ENCODE measurements at places on chromosomes 1 and 21. TPM values are rescaled to one million over a fixed set of nuclear protein-coding genes. Genes with fewer than 3 reads are reported as not detected.

CLDN14 gene
- total RNA-seq: not detected

FTCD gene
- 0.20 TPM for total RNA-seq

FCRL2 gene
- total RNA-seq: not detected

B3GALT2 gene
- not detected for total RNA-seq

PRR9 gene
- not detected for total RNA-seq

RAD54L gene
- 5.0 TPM for total RNA-seq

SGIP1 gene
- total RNA-seq: not detected

COQ8A gene
- total RNA-seq: 22.1 TPM

CELA2A gene
- not detected for total RNA-seq

TENT5C gene
- not detected for total RNA-seq

PLPPR4 gene
- total RNA-seq: not detected

KRTAP13-3 gene
- not detected for total RNA-seq

CYP4Z1 gene
- not detected for total RNA-seq

IQGAP3 gene
- total RNA-seq: 36.4 TPM

C1QA gene
- not detected for total RNA-seq

RXFP4 gene
- total RNA-seq: not detected

KPRP gene
- total RNA-seq: 0.25 TPM

NMNAT2 gene
- total RNA-seq: 4.7 TPM

FMO3 gene
- total RNA-seq: not detected

ERICH3 gene
- total RNA-seq: not detected

FAM72A gene
- total RNA-seq: 21.8 TPM

ANKRD35 gene
- 0.29 TPM for total RNA-seq

ITLN2 gene
- total RNA-seq: not detected

C1orf53 gene
- total RNA-seq: 10.7 TPM

METTL18 gene
- 2.8 TPM for total RNA-seq

FMN2 gene
- total RNA-seq: 5.3 TPM

LAMTOR2 gene
- total RNA-seq: 88.1 TPM

CRYAA gene
- total RNA-seq: not detected

KLHDC9 gene
- total RNA-seq: not detected

TCHHL1 gene
- not detected for total RNA-seq

SERTAD4 gene
- total RNA-seq: not detected

ERVH48-1 gene
- not detected for total RNA-seq

STUM gene
- total RNA-seq: 0.56 TPM

FCRLA gene
- 0.47 TPM for total RNA-seq

SYPL2 gene
- not detected for total RNA-seq

Measured in MCF 10A (cell line).